ENCODE measurements at places on chromosomes 7 and 10.

GRCh38 chr10:3865565-3865964 lies 80.6 kb upstream of the KLF6 start:
- DNase-seq: no peak

- DNase-seq: no peak
Observed at GRCh38 chr7:43244232-43244631, 131.8 kb downstream of the HECW1 start.

- no peak for DNase-seq
Observed at GRCh38 chr7:84941291-84941690, 245.6 kb downstream of the SEMA3D start.

DNA sequence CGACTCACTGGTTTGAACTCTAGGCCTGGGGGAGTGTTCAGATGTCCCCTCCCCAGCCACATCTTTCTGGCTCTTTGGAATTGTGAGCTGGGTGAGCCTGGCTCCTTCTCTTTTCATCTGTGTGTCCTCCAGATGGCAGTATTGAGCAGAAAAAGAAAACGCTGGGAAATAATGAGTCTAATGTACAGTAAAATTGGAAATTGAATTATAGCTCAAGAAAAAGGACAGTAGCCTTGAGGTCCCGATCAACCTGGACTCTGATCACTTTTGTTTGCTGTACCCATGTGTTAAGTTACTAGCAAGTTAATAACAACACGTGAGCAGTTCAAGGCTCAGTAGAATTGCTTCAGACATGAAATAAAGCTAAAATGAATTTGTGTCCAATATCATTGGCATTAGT lies 77.9 kb downstream of the SNX10 start:
- no peak for DNase-seq

- no peak for DNase-seq
Observed at GRCh38 chr10:6787091-6787490, 207.0 kb upstream of the PRKCQ start.

DNA sequence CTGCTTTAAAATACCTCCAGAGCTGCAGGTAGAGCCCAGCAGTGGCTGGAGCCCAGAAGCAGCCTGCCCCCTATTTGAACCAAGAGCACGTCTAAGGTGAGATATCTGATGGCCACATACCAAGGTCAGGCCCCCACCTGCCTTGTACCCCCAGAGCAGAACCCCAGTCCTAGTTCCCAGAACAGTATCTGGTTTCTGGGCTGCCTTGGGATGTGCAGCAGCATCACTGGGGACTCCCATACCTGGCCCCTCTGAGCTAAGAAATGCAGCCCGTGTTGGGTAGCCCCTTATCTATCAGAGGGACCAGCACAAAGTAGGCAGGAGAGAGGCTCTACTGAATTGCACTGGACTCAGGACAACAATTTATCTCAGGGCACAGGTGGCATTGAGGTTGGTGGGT lies 8.9 kb downstream of the SFTPD start:
- DNase-seq: no peak

GRCh38 chr10:118965645-118966044 lies 63.9 kb upstream of the NANOS1 start:
- DNase-seq: no peak

DNA sequence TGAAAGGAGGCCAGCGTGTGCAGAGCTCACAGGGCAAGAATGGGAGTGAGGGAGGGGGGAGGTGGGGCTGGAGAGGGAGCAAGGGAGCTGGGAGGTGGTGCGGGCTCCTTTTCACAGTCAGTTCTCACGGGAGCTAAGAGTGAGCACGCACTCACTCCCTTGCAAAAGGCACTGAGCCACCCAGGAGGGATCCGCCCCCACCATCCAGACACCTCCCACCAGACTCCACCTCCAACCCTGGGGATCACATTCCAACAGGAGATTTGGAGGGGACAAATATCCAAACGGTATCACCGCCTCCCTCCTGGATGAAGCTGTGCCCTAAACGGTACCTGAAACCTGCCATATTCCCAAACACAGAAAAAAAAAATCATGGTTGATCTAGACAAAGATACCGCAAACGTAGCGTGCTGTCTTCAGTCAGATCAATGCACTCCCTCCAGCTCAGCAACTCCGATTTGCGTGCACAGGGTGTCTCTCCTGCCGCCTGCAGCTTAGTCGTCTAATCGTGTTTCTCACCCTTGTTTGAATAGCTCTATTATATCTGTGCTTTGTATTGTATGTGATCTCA lies 20.3 kb upstream of the PRKAG2 start:
- no peak for DNase-seq

DNA sequence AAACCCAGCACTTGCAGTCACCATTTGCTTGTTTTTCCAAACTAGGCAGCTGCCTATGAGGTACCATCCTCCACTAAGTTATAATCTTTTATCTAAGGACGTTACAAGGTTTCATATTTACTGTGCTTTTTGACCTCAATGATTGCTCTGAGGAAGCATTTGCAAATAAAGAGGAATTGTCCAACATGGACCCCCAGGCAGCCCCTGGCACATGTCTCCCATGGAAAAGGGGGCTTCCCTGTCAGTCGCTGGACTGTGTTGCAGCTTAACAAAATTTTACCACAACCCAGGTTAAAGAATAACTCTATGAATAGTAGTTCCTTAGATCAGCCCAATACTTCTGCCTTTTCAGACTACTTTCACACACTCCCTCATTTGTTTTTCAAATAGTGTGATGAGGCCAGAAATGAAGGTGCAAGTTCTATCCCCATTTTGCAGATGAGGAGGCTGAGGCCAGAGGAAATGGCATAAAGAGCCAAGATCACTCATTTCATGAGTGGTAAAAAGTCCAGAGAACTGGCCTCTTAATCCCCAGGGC lies 52.8 kb upstream of the ZPBP start:
- no peak for DNase-seq

DNA sequence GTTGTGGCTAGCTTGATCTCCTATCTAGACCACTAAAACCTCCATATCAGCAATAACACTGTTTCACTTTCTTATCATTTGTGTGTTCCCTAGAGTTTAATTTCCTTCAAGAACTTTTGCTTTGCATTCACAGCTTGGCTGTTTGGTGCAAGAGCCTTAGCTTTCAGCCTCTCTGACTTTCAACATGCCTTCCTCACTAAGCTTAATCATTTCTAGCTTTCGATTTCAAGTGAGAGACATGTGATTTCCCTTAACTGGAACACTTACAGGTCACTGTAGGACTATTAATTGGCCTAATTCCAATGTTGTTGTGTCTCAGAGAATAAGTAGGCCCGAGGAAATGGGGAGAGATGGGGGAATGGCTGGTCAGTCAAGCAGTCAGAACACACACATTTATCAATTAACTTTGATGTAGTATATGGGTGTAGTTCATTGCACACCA lies 10.6 kb upstream of the BPGM start:
- no peak for DNase-seq

DNA sequence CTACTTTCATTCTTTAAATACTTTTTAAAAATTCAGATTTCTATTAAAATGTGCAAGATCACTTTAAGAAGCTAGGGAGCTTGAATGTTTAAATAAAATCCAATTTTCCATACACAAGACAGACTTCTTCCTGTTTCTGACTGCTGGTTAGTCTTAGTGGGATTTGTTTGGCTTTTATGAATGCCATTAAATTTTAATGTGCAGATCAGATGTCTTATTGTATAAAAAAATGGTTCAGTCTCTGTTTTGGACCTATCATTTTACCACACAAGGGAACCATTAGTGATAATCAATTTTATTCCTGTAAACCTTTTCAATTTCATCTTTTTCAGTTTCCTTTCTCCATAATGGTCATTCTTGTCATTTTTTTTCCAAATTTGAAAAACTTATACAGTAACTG lies 63.2 kb downstream of the VCL start:
- no peak for DNase-seq

DNA sequence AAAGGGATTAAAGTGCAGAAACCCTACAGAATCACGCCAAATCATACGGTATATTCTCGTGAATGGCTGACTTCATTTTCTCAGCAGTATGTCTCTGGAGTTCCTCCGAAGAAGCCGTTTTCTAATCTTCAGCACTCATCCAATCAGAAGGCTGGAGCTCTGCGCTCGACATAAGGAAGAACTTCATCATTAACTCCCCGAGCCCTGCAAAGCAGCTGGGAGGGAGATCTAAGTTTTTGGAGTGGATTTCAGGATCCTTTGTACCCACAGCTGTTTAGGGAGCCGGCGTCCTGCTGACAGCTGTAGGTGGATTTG lies 40.7 kb upstream of the SDK1 start:
- DNase-seq: no peak

- DNase-seq: no peak
Observed at GRCh38 chr7:94145602-94146001, 141.4 kb upstream of the BET1 start.

- no peak for DNase-seq
Observed at GRCh38 chr7:2326951-2327350, 12.7 kb upstream of the SNX8 start.

- DNase-seq: no peak
Observed at GRCh38 chr10:131847241-131847783, 53.5 kb upstream of the PPP2R2D start.

- no peak for DNase-seq
Observed at GRCh38 chr10:129471447-129472175, 4.6 kb downstream of the MGMT start.

- no peak for DNase-seq
Observed at GRCh38 chr7:36344622-36345021, 45.0 kb upstream of the ANLN start.

DNA sequence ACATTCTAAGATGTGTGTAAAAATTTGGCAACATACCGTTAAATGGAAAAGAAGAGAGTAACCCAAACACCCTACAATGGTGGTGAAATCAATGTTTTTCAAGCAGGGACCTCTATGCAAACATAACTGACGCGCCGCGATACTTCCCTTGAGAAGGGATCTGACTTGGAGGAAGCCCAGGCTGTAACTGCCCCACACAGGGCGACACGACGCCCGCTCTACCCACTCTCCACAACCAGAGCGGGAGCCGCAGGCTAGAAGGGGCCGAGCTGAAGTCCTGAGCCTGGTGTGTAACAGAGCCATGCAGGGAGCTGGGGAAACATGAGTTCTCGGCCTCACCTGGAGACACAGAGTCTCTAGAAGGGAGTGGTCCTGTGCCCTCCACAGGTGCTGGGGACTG lies 120.2 kb downstream of the FAM53B start:
- DNase-seq: no peak

- no peak for DNase-seq
Observed at GRCh38 chr7:41885078-41885477, 182.2 kb upstream of the INHBA start.

DNA sequence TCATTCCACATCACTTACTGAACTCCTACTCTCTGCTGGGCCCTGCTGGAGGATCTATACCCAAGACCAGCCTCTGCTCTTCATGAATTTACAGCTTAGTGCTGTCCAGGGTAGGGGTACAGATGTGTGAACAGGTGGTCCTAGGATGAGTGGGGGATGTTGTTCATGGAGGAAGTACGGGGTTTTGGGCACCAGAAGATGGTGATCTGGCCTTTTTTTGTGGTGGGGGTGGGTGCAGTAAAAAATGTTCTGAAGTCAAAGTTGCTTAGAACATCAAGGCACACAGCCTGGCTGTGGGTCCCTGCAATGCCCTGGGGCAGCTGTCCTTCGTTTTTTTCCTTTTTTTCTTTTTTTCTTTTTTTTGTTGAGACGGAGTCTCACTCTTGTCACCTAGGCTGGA lies 34.2 kb upstream of the GNA12 start:
- no peak for DNase-seq

DNA sequence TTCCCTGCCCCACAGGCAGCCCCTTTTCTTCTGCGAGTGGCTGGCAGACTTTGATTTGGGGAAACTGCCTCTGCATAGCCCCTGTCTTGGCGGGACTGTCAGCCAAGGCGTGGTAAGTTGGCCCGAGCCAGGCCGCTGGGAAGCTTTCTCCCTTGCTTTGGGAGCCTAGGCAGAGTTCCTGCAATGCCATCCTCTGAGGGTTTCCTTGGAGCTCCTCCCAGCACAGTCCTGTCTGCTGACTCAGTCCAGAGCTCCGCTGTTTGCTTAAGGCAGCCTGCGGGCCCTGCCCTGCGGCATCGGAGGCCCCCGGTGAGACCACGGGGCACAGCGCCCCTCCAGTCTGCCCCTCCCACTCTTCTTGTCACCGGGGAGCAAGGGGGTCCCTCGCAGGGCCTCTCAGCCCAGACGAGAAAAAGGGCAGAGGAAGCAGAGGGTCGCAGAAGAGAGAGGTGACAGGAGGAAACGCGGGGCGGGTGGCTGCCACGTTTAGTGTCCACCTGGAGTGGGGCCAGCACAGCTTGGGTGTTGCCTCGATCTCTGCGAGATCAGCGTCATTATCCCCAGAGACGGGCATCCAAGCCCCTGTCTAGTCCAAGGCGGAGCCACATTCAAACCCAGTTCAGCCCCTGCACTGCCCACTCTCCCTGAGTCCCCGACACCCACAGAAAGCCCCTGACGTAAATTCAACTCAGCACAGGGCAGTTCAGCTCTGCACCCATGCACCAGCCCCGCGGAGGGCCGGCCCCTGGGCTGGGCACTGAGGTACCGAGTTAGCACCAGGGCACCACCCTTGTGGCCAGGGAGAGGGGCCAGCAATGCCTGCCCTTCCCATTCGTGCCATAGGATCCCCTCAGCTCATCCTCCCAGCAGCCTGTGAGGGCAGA lies 59.0 kb upstream of the CHST15 start:
- DNase-seq: no peak

- no peak for DNase-seq
Observed at GRCh38 chr10:101709359-101710058, 14.5 kb upstream of the FBXW4 start.

GRCh38 chr7:100483090-100483721 lies 521 bp upstream of the NYAP1 start:
- no peak for DNase-seq

- DNase-seq: no peak
Observed at GRCh38 chr7:149199234-149199995, 4.1 kb downstream of the ZNF282 start.

DNA sequence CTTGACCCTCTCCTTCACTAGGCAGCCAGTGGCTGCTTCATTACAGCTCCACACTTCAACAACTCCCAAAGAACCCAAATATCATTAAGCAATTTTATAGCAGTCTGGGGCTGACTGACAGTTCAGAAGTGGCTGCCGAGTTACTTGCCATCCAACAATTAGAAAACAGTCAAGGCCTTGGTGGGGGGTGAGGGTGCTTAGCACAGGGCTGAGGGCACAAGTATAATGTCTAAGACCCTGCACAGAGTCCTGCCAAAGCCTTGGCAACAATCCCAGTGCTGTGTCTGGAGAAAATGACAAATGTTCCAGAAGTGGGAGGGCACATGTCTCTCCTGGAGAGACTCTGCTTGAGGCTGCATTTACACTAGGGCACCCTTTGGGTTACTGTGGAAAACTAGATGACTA lies 71.1 kb downstream of the CXCL12 start:
- no peak for DNase-seq

DNA sequence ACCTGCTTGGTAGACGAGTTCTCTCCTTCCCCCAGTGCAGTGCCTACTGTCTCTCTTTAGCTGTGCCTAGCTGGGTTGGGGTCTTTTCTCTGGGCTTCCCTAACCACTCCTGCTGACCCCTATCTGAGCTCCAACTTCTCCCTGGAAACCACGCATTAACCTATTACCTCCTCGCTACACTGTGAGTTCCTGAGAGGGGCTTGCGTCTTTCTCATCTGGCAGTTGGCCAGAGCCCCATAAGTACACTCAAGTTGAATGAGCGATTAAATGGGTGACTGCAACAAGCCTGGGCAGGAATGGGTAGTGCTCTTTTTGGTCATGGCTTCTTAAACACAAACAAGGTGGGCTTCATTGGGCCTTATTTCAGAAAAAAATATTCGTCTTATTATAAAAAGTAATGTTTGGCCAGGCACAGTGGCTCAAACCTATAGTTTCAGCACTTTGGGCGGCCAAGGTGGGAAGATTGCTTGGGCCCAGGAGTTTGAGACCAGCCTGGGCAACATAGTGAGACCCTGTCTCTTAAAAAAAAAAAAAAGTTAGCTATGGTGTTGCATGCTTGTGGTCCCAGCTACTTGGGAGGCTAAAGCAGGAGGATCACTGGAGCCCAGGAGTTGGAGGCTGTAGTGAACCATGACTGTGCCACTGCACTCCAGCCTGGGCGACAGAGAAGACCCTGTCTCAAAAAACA lies 41.4 kb downstream of the SYPL1 start:
- DNase-seq: no peak
